ENCODE measurements at places on chromosomes 16 and 17.

DNA sequence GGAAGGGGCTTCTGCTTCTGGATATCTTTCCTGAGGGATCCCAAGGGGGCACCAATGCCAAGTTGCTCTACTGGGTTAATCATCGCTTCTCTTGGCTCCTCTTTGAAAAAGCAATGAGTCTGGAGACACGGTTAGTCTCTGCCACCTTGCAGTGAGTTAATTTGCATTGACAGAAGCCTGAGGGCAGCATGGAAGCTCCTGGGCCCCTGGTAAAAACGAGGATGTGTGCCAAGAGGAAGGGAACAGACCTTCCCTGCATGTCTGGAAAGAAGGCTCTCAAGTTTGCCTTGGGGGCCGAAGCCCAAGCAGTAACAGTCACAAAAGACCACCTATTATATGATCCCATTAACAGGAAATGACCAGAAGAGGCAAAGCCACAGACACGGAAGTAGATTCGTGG lies 86.7 kb downstream of the IRX5 start:
- no peak overlapping the region for H3K4me3 ChIP-seq
- H3K27me3 ChIP-seq, result no peaks in the 10 kb centered on the region
- DNase-seq, result no peak
- no peaks in the 10 kb centered on the region for H3K4me1 ChIP-seq
- H3K27ac ChIP-seq, result no peak overlapping the region
- H3K36me3 ChIP-seq, result no peaks in the 10 kb centered on the region

DNA sequence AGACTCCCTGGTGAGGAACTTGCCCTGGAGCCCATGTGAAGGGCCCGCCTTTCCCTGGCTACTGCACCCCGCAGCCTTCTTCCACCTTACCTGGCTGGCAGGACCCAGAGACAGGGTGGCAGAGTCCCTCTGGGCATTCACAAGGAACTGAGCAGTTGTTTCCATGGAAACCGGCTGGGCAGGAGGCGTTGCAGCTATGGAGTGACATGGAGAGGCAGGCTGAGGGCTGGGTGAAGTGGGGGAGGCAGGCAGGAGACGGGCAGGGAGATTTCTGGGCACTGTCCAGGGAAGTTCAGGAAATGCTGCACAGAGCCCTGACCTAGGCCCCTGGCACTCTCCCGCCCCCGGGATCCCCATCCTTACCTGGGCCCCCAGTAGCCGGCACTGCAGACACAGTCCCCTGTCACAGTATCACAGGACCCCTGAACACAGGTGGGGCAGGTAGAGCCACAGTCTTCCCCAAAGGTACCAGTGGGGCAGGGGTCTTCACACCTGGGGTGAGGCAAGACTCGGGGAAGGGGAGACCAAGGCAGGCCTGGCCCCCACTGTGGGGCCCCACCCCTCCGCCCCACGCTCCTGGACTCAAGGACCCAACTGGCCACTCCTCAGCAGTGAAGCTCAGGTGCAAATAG lies 5.9 kb downstream of the SCARF1 start:
- no peaks in the 10 kb centered on the region for H3K27me3 ChIP-seq
- no peak overlapping the region for H3K27ac ChIP-seq
- H3K4me3 ChIP-seq, result no peak overlapping the region
- peaks cover 8% of the 10 kb centered on the region for H3K4me1 ChIP-seq
- DNase-seq, result no peak

GRCh38 chr17:2102931-2103809 lies 48.3 kb downstream of the HIC1 start:
- H3K4me1 ChIP-seq, result peaks cover 48% of the 10 kb centered on the region
- DNase-seq, result no peak
- no peaks in the 10 kb centered on the region for H3K27me3 ChIP-seq
- H3K4me3 ChIP-seq, result no peak overlapping the region
- peaks cover 23% of the 10 kb centered on the region for H3K36me3 ChIP-seq
- peak overlapping the region; percentile 23 for H3K27ac ChIP-seq

- peaks cover 28% of the 10 kb centered on the region for H3K36me3 ChIP-seq
- no peak overlapping the region for H3K27ac ChIP-seq
- H3K4me3 ChIP-seq, result peak overlapping the region; percentile 89
- peaks cover 23% of the 10 kb centered on the region for H3K4me1 ChIP-seq
- DNase-seq, result no peak
- H3K27me3 ChIP-seq, result no peaks in the 10 kb centered on the region
Observed at GRCh38 chr17:7611635-7612293, 2.9 kb downstream of the FXR2 start.

GRCh38 chr17:49583889-49584288 lies 8.2 kb downstream of the NXPH3 start:
- no peaks in the 10 kb centered on the region for H3K36me3 ChIP-seq
- no peak overlapping the region for H3K4me3 ChIP-seq
- no peaks in the 10 kb centered on the region for H3K4me1 ChIP-seq
- H3K27ac ChIP-seq, result no peak overlapping the region
- peaks cover under 1% of the 10 kb centered on the region for H3K27me3 ChIP-seq

GRCh38 chr16:82783933-82784572 lies 157.3 kb downstream of the CDH13 start:
- H3K27ac ChIP-seq, result no peak overlapping the region
- no peak for DNase-seq
- peaks cover 2% of the 10 kb centered on the region for H3K27me3 ChIP-seq

DNA sequence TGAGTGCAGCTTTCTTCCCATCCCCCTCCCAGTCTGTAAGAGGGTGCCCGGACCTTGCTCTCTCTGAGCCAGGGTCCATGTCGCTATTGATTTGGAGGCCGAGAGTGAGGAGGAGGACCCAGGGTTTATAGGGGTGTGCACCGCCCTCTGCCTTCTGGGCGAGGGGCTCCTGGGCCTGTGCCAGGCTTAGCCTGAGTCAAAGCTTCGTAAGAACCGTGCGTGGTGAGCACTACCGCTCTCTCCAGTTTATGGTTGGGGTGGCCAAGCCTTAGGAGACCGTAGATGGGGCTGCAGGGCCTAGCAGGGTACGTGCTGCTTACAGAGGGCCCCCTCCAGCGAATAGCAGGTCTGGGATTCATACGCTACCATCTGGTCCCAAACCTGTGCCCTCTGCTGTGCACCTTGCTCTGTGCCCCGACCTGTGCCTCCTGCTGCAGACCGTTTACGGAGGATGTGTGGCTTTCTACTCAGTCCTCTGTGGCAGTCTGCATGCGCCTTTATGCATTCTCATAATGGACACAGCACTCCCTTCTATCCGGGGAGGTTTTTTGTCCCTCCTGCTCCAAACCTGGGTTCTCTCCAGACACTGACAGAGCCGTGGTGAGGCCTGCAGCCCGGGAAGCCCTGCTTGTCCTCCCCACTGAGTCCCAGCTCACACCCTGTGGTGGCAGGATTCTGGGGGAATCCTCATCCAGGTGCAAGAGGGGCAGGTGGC lies 54.7 kb downstream of the PGS1 start:
- H3K27me3 ChIP-seq, result no peaks in the 10 kb centered on the region
- H3K4me3 ChIP-seq, result no peak overlapping the region
- no peaks in the 10 kb centered on the region for H3K4me1 ChIP-seq
- DNase-seq, result no peak

DNA sequence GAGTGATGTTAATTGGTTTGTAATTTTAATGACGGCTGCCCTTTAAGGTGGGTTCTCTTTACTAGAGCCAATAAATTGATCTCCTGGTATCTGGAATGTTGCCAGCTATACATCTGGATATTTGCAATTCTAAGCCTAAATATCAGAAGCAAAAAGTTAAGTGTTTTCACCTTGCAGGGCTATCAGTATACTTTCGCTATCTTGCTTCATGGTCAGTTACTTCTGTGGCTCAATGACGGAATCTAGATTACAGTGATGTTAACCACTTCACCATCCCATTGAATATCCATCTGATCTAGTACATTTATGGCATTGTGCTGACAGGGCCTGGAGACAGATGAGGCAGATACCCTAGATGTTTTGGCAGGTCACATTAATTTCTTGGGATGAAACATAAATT lies 28.3 kb downstream of the CCL4 start:
- no peaks in the 10 kb centered on the region for H3K4me1 ChIP-seq
- no peak for DNase-seq
- H3K27me3 ChIP-seq, result peaks cover 11% of the 10 kb centered on the region
- H3K36me3 ChIP-seq, result no peaks in the 10 kb centered on the region
- H3K4me3 ChIP-seq, result no peak overlapping the region

DNA sequence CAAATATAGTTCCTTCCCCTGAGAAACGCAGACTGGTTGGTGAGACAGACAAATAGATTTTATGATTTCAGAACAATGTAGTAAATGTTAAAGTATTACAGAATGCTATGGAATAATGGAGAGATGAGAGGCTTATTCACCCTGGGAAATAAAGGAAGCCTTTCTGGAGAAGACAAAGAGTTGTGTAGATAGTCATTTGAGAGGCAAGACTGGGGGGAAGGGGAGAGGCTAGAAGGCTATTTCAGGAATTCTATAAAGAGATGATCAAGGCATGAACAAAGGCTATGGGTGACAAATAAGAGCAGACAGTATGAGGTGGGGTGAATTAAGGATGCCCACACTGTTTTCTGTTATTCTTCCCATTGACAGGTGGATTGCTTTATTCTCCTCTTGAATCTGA lies 211.4 kb downstream of the GRIN2A start:
- no peaks in the 10 kb centered on the region for H3K36me3 ChIP-seq
- H3K27ac ChIP-seq, result no peak overlapping the region
- H3K4me3 ChIP-seq, result no peak overlapping the region
- no peak for DNase-seq
- H3K4me1 ChIP-seq, result no peaks in the 10 kb centered on the region
- H3K27me3 ChIP-seq, result no peaks in the 10 kb centered on the region

DNA sequence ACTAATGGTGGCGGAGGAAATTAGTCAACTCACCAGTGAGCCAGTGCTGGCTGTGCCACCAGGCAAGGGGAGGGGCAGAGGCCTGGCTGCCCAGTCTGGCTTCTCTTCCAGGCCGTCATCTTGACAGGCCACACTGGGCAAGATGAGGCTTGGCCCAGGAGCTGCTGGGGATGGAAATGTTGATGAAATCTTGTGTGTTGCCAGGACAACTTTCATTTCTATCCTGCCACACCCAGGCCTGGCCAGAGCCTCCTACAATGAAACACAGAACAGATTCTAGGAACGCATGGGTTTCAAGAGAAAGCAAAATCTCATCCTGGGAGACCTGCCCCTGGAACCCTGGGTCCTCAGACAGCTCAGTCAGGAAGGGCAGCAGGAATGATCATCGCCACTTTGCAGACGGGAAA lies 9.3 kb downstream of the HEXIM2 start:
- peak overlapping the region; percentile 79 for H3K27ac ChIP-seq
- DNase-seq, result no peak
- H3K36me3 ChIP-seq, result no peaks in the 10 kb centered on the region
- peak overlapping the region; percentile 1 for H3K4me3 ChIP-seq
- H3K27me3 ChIP-seq, result no peaks in the 10 kb centered on the region

DNA sequence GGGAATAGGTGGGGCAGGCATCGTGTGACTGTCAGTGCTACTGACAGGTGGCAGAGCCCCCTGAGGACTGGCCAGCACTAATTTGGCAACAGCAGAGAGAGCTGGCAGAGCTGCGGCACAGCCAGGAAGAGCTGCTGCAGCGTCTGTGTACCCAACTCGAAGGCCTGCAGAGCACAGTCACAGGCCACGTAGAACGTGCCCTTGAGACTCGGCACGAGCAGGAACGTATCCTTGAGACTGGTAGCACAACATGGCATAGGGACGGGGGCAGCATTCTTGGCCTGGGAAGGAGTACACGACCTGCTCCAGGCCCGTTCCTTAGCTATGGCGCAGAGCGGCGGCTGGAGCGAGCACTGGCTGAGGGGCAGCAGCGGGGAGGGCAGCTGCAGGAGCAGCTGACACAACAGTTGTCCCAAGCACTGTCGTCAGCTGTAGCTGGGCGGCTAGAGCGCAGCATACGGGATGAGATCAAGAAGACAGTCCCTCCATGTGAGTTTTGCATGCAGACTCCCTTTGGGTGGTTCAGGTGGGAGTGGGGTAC lies 3.0 kb upstream of the NRN1L start:
- no peaks in the 10 kb centered on the region for H3K4me1 ChIP-seq
- H3K4me3 ChIP-seq, result no peak overlapping the region
- H3K36me3 ChIP-seq, result peaks cover 70% of the 10 kb centered on the region
- no peak for DNase-seq
- H3K27ac ChIP-seq, result no peak overlapping the region
- no peaks in the 10 kb centered on the region for H3K27me3 ChIP-seq

- H3K27me3 ChIP-seq, result peaks cover 37% of the 10 kb centered on the region
- no peaks in the 10 kb centered on the region for H3K4me1 ChIP-seq
- no peak for DNase-seq
Observed at GRCh38 chr17:32274643-32275042, 9.0 kb downstream of the RHBDL3 start.

DNA sequence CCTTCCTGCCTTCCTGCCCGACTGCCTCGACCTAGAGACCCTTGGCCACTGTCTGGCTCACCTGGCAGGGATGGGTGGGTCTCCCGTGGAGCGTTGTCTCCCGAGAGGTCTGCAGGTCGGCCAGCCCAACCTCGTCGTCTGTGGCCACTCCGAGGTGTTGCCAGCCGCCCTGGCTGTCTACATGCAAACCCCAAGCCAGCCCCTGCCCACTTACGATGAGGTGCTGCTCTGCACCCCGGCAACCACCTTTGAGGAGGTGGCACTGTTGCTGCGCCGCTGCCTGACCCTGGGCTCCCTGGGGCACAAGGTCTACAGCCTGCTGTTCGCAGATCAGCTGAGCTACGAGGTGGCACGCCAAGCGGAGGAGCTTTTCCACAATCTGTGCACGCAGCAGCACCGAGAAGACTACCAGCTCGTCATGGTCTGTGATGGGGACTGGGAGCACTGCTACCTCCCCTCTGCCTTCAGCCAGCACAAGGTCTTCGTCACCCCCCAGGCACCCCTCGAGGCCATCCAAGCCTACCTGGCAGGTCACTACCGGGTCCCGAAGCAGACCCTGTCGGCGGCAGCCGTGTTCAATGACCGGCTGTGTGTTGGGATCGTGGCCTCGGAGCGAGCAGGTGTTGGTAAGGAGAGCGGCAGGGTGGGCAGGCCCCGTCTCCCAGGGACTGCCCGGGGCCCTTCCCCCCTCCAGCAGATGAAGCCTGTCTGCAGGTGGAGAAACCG lies 75.1 kb upstream of the ENDOV start:
- H3K4me3 ChIP-seq, result no peak overlapping the region
- no peaks in the 10 kb centered on the region for H3K27me3 ChIP-seq
- H3K4me1 ChIP-seq, result no peaks in the 10 kb centered on the region
- peaks cover 73% of the 10 kb centered on the region for H3K36me3 ChIP-seq

- no peak for DNase-seq
- no peaks in the 10 kb centered on the region for H3K4me1 ChIP-seq
- peaks cover 3% of the 10 kb centered on the region for H3K27me3 ChIP-seq
- no peaks in the 10 kb centered on the region for H3K36me3 ChIP-seq
- no peak overlapping the region for H3K27ac ChIP-seq
Observed at GRCh38 chr16:3938471-3938842, 57.9 kb upstream of the CREBBP start.

DNA sequence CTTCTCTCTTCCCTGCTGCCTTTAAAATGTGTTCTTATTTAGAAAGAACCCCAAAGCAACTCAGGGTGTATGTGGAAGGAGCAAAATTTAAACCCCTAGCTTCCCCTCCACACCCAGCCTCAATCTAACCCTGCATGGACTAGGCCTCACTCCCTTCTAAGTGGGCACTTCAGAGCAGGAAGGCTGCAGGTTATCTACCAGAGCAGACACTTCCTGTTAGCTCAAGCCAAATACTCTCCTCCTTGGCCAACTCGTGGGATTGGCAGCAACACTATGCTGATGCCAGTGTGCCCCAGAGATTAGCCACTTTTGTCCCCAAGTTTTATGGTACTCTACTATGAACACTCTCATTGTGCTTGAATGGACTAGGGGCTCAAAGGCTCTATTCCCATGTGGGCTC lies 35.6 kb downstream of the CCDC42 start:
- no peak overlapping the region for H3K27ac ChIP-seq
- H3K36me3 ChIP-seq, result no peaks in the 10 kb centered on the region
- peaks cover 14% of the 10 kb centered on the region for H3K27me3 ChIP-seq
- DNase-seq, result no peak

All from activated T-helper 2 cell treated with anti-CD3 and anti-CD28 coated beads, Interferon-gamma antibody, Interleukin-2, Interleukin-4, amounts not matched to agents 10 μg/mL and 5 μg/mL and 100 μg/mL, durations not matched to agents 14 hours and 24 hours and 36 hours (primary cell).